ENCODE measurements at places on chromosomes 4 and X.

DNA sequence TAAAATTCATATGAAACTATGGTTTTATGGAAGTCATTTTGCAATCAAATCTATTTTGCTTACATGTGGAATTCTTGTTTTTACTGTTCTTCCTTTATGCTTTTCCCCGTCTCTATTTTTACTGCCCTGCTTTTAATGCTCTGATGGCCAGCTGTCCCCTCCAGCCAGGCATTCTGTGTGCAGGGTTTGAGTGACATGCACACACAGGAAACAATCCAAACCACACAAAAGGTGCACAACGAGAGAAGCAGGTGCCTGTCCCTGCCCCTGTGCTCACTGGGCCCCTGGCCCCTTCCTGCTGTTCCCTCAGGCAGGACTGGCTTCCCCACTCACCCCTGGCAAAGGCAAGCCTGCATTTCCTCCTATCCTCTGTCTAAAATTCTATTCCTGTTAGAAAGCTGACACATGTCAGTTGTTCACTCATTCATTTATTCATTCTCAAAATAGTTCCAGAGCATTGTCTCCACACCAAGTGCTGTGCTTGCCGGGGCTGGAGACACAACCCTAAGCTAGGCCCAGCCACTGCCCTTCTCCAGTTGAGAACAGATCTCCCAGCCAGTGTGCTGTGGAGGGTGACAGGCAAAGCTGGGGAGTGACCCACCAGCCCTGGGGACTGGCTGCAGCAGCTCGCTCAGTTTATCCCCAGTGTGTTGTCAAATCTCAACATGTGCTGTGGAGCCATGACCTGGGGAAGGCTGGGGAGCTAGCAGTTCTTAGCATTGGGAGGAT lies 346.3 kb downstream of the FBXW7 start:
- H3K27ac ChIP-seq, result no peak overlapping the region
- H3K4me3 ChIP-seq, result no peak overlapping the region
- no peaks in the 10 kb centered on the region for H3K36me3 ChIP-seq

- no peaks in the 10 kb centered on the region for H3K27me3 ChIP-seq
- DNase-seq, result no peak
- H3K27ac ChIP-seq, result no peak overlapping the region
- H3K36me3 ChIP-seq, result no peaks in the 10 kb centered on the region
- no peak overlapping the region for H3K4me3 ChIP-seq
Measured at GRCh38 chr4:117783716-117784115, 250.6 kb upstream of the NDST3 start.

DNA sequence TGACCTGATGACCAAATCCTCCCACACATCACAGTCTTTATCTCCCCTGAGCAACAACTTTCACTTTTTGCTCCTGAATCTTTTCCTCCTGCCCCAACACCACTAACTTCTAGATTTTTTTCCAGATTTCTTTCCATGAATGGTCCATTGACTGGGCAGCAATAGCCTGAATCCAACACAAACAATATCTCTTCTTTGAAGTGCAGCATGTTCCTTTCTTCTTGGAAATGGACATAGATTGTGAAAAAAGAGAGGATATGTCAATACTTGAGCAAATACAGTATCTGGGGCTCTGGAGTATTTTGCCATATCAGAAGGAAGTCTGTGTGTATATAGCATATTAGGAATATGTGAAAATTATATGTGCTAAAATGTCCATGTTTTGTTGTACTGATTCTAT lies 55.2 kb downstream of the CDS1 start:
- no peaks in the 10 kb centered on the region for H3K4me1 ChIP-seq
- DNase-seq, result no peak
- no peak overlapping the region for H3K4me3 ChIP-seq
- H3K27ac ChIP-seq, result no peak overlapping the region

DNA sequence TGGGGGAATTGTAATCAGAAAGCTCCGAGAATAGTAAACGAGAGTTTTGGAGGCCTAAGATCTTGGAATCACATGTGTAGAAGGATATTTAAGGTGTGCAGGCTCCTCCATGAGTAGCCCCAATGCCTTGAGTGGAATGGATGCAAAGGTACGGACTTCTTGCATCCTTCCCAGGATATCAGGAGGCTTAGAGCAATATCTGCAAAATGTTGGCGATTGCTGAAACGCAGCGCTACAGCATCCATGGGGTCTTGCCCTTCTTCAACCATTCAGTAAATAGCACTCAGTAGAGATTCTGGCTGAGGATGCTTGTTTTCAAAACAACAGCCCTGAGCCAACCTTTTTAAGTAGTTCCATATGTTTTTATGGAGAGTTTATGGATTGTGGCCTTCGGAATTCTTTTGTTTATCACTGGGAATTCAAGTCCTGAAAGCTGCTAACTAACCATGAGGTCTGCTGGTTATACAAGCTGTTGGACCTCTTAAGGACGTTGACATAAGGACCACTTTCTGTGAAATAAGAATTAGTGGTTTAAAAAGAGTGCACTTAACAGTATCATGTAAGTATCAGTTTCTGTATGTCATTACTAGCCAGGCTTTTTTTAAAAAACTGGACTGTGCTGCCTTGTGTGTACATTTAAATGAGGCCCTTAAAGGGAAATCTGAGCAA lies 228.8 kb upstream of the PGRMC2 start:
- H3K27ac ChIP-seq, result no peak overlapping the region
- H3K27me3 ChIP-seq, result peaks cover 2% of the 10 kb centered on the region
- H3K4me3 ChIP-seq, result no peak overlapping the region
- H3K36me3 ChIP-seq, result peaks cover 2% of the 10 kb centered on the region
- peaks cover 16% of the 10 kb centered on the region for H3K4me1 ChIP-seq

GRCh38 chrX:80423744-80424143 lies 3.5 kb downstream of the TENT5D start:
- no peak overlapping the region for H3K27ac ChIP-seq
- no peaks in the 10 kb centered on the region for H3K4me1 ChIP-seq
- DNase-seq, result no peak
- H3K27me3 ChIP-seq, result peaks cover 3% of the 10 kb centered on the region

DNA sequence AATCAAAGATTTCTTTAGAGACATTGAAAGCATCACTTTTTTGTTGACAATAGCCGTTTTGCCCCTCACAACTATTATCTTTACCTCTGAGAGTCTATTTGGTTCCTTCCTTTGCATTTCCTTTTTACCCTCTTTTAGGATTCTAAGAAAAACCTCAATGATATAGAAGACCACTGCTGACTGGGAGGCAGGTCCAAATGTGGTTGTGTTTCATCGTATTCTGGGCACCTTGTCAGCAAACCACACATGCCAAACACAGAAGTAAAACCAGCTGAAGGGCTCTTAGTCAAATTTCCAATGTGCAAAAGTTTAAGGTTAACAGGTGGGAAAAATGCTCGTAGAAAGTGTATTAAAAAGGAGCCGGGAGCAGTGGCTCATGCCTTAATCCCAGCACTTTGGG lies 5.1 kb upstream of the PRMT9 start:
- no peaks in the 10 kb centered on the region for H3K36me3 ChIP-seq
- DNase-seq, result no peak
- H3K27ac ChIP-seq, result no peak overlapping the region

GRCh38 chr4:144649646-144650045 lies 3.7 kb downstream of the HHIP start:
- H3K27me3 ChIP-seq, result peaks cover 34% of the 10 kb centered on the region
- H3K36me3 ChIP-seq, result no peaks in the 10 kb centered on the region

DNA sequence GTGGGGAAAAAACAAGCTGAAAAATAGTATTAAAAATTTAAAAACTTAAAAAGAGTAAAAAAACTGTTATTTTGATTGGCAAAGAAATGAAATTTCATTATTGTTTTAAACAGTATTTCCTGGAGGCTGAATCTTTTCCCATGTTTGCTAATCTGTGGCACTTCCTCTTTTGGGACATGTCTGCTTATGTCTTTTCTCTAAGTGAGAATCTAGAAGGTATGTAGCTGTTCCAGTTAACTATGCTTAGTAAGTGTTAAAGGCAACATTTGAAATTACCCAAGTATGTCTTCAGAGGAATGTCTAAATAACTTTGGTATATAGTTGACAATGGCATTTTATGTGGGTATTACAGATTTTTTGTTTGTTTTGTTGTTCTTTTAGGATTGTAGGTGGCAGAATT lies 81.6 kb upstream of the TBC1D9 start:
- H3K36me3 ChIP-seq, result no peaks in the 10 kb centered on the region
- peaks cover 8% of the 10 kb centered on the region for H3K27me3 ChIP-seq
- DNase-seq, result no peak
- H3K27ac ChIP-seq, result no peak overlapping the region
- no peak overlapping the region for H3K4me3 ChIP-seq

DNA sequence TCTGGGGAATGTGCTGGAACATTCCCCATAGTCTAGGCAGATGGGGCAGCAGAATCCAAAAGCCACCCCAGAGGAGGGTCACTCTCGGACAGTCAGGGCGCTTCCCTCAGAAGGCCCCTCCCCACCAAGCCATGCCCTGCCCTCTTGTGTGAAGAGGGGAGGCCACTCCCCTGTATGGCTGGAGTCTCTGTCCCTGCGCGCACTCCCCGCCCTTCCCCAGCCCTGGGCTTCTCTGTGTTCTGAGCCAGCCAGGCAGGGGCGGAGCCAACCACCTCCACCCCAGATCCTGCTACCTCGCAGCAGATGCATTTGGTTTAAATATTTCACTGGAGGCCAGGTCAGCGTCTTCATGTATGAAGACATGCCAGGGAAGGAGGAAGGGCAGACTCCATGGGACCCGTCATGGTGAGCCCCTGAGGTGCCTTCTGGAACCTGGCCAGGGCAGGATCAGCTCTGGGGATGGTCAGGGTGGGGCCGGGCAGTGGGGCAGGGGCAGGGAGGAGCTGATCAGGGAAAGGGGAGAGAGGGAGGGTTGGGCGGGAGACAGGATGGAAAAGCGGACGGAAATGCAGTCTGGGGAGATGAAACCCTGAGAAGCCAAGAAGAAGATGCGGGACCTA lies 107.3 kb downstream of the ADRA2C start:
- H3K27ac ChIP-seq, result no peak overlapping the region
- no peak for DNase-seq

GRCh38 chr4:54852602-54853001 lies 194.8 kb downstream of the KIT start:
- no peaks in the 10 kb centered on the region for H3K4me1 ChIP-seq
- no peak overlapping the region for H3K4me3 ChIP-seq
- no peak for DNase-seq
- no peaks in the 10 kb centered on the region for H3K36me3 ChIP-seq
- no peak overlapping the region for H3K27ac ChIP-seq

DNA sequence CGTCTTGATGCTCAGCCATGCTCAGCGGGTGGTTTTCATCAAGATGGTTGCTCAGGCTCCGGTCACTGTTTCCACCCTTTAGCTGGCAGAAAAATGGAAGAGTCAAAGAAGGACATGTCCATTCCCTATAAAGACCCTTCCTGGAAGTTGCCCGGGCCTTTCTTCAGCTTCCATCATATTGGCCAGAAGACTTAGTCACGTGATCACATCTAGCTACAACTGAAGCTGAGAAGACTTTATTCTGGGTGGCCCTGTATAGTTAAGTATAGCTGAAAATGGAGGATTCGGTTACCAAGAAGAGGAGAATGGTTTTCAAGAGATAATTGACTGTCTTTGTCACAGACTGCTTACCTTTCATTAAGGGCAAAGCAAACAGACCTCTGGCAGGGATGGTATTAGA lies 296.7 kb upstream of the CASK start:
- H3K27me3 ChIP-seq, result no peaks in the 10 kb centered on the region
- H3K36me3 ChIP-seq, result no peaks in the 10 kb centered on the region
- no peak for DNase-seq
- no peak overlapping the region for H3K27ac ChIP-seq

GRCh38 chr4:126470862-126471261 lies 1156.1 kb downstream of the FAT4 start:
- H3K4me3 ChIP-seq, result no peak overlapping the region
- H3K27ac ChIP-seq, result no peak overlapping the region

DNA sequence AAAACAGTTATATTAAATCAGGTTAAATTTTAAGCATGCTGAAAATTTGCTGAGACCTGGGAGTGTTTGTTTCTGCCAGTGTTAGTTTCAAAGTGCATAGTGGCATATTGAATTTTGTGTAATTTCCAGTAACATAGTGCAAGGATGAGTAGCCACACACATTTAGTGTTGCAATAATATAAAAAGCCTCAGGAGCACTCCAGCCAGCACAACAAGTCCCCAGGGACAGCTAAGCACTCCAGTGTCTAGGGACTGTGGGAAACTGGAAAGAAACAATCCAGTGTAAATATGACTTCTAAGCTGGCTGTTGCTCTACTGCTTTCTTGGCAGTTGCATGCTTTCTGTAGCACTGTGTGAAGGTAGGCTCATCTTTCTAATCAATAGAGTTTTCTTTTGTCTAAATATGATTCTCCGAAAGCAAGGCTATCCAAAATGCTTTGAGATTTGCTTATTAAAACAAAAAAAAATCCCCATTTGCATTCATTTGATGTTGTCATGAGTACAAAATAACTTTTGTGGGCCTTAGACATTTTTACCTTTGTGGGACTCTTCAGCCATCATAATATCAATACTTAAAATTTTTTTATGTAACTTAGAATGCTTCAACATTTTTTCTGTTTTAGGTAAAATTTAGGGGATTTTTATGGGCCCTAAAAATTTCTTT lies 24.2 kb upstream of the CXCL2 start:
- no peak overlapping the region for H3K27ac ChIP-seq
- no peak for DNase-seq
- H3K4me3 ChIP-seq, result no peak overlapping the region
- no peaks in the 10 kb centered on the region for H3K36me3 ChIP-seq

DNA sequence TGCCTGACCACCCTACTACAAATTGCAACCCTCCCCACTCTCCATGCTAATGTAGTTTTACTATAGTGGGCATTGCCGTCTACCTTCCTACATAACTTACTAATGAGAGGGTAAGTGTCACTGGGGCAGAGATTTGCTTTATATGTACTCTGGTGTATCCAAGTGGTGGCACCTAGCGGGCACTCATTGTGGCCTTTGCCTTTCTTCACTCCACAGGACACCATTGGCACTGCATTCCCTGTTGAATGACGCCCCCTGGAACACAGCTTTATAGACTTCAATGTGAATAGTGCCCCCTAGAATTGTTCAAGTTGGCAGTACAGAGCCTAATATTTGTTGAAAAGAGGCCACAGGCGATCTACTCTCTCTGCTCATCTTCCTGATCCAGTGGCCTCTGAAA lies 215.8 kb downstream of the MID1IP1 start:
- H3K27ac ChIP-seq, result peak overlapping the region; percentile 11
- no peaks in the 10 kb centered on the region for H3K27me3 ChIP-seq
- no peak for DNase-seq
- H3K4me1 ChIP-seq, result no peaks in the 10 kb centered on the region

GRCh38 chr4:55503169-55503568 lies 43.5 kb downstream of the CLOCK start:
- H3K27me3 ChIP-seq, result no peaks in the 10 kb centered on the region
- H3K4me1 ChIP-seq, result peaks cover 5% of the 10 kb centered on the region
- DNase-seq, result no peak
- H3K27ac ChIP-seq, result no peak overlapping the region
- H3K4me3 ChIP-seq, result no peak overlapping the region
- peaks cover 41% of the 10 kb centered on the region for H3K36me3 ChIP-seq

GRCh38 chr4:148437439-148437838 lies 4.8 kb downstream of the NR3C2 start:
- no peaks in the 10 kb centered on the region for H3K27me3 ChIP-seq
- peaks cover 71% of the 10 kb centered on the region for H3K4me1 ChIP-seq
- no peak for DNase-seq
- peaks cover 26% of the 10 kb centered on the region for H3K36me3 ChIP-seq
- H3K27ac ChIP-seq, result no peak overlapping the region
- H3K4me3 ChIP-seq, result no peak overlapping the region

Data from naive thymus-derived CD8-positive, alpha-beta T cell (primary cell).